ENCODE measurements at places on chromosomes 7 and 10. TPM values are rescaled to one million over a fixed set of nuclear protein-coding genes. Genes with fewer than 3 reads are reported as not detected.

GRCh38 chr7:40802497-40802896 lies 667.7 kb downstream of the SUGCT start:
- no peak for DNase-seq

GRCh38 chr7:65554-65953 lies 126.8 kb upstream of the FAM20C start:
- no peak for DNase-seq

GPR26 gene
- not detected for total RNA-seq

- no peak for DNase-seq
These were observed 69.6 kb downstream of the COL26A1 start for GRCh38 chr7:101432316-101432715.

FEZF1 gene
- not detected for total RNA-seq

NODAL gene
- total RNA-seq, result not detected

SPDYE6 gene
- not detected for total RNA-seq

DNA sequence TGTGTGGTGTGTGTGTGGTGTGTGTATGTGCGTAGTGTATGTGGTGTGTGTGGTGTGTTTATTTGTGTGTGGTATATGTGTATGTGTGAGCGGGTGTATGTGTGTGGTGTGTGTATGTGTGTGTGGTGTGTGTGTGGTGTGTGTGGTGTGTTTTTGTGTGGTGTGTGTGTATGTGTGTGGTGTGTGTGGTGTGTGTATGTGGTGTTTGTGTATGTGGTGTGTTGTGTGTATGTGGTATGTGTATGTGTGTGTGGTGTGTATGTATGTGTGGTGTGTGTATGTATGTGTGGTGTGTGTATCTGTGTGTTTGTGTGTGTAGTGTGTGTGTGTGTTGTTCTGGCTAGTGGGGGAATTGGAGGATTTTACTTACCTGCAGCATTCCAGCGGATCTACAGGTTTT lies 427.4 kb downstream of the PAXIP1 start:
- no peak for DNase-seq

All from glomerular endothelial cell (primary cell).